ENCODE measurements at places on chromosomes 16 and 17.
A peak's percentile ranks its signal among the peaks of the same experiment; 100 is the strongest.

- no peak for DNase-seq
These were observed 868.3 kb downstream of the CDH11 start for GRCh38 chr16:64253525-64253924.

- no peak for DNase-seq
These were observed 1.4 kb upstream of the NAE1 start for GRCh38 chr16:66832190-66832589.

DNA sequence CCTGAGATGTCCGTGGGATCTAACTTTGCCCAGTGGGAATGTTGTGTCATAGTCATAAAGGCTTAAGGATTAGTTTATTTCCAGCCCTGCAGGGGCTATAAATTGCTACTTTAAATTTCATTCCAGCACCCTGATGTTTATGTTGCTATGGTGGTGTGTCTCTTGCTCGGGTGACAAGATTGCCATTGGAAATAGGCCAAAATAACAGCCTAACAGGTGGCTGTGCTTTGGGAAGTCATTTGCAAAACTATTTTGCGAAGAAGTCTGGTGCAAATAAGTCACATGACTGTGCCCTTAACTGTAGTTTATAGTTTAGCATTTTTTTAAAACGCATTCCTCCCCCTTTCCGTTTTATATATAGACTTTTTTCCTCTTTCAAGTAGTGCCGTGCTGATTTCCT is 23.1 kb downstream of the PITPNC1 start:
- DNase-seq: no peak

- peak; percentile 52 for DNase-seq
These were observed 1.7 kb downstream of the KANSL1 start for GRCh38 chr17:46191322-46192188.

GRCh38 chr17:41959336-41960095 is 7.1 kb upstream of the CNP start:
- DNase-seq: no peak

DNA sequence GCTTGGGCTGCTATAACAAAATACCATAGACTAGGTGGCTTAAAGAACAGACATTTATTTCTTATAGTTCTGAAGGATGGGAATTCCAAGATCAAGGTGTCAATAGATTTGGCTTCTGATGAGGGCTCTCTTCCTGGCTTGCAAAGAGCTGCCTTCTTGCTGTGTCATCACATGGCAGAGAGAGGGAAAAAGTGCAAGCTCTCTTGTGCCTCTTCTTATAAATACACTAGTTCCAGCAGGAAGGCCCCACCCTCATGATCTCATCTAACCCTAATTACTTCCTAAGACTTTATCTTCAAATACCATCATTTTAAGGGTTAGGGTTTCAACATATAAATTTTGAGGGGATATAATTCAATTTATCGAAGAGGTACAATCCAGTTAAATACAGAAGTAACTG is 30.6 kb downstream of the ABCA9 start:
- no peak for DNase-seq

GRCh38 chr16:86982912-86983311 is 334.3 kb downstream of the C16orf95 start:
- DNase-seq: no peak

GRCh38 chr16:81855552-81856153 is 76.6 kb downstream of the PLCG2 start:
- no peak for DNase-seq

DNA sequence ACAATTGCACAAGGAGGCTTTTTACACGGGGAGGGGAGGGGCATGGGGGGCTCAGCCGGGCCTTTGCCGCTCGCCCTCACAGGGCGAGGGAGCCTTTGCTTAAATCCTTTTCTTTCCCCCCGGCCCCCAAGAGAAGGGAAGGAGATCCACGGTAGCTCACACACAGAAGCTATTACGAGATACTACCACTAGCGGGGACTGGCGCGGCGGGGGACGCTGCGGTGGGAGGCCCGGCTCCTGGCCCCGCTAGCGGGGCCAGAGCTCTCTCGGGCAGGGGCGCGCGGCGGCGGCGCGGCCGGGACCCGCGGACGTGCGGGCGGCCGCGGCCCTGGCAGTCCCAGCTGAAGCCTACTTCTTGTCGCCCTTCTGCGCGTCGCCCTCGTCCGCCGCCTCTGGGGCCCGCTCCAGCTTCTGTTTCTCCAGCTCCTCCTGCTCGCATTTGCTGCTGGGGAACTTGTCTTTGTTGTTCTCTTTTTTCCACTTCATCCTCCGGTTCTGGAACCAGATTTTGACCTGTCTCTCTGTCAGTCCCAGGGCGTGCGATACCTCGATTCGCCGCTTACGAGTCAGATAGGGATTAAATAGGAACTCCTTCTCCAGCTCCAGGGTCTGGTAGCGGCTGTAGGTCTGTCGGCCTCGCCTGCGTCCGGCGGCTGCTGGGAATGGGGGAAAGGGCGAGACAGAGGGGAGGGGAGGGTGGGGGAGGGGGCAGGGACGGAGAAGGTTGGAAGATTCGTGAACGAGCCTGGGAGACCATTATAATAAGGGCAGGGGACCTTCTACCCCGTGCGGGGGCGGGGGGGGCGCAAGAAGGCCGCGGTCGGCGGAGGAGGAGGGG is 2.0 kb downstream of the HOXB8 start:
- DNase-seq: peak; percentile 61

GRCh38 chr17:70855401-70856054 is 686.2 kb downstream of the KCNJ2 start:
- no peak for DNase-seq

DNA sequence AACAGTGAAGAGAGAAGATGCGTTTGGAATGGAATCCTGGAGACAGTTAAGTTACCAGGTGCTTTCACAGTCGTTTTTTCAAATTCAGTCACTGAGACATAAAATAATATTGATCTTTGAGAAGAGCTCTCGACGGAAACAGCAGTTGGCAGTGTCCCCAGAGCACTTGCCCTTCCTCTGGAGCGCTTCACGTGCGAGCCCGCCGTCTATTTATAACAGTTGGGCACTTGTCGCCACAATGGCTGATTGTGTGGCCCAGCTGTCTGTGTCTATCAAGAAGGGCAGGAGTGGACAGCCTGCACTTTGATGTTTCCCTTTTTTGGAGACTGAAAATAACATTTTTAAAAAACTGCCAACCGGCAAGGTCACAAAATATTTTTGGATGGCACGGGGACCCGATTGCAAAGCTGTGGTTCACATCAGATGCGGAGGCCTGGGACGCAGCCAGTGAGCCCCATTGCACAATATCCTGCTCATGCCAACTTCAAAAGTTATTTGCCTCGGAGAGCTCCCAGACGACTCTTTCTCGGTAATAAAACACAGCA is 62.9 kb downstream of the ADCY9 start:
- no peak for DNase-seq
